ENCODE measurements at places on chromosomes 5 and 9.

- DNase-seq = no peak
Measured at GRCh38 chr9:134391319-134392231, 65.3 kb downstream of the RXRA start.

- no peak for DNase-seq
Measured at GRCh38 chr9:132942541-132943182, 1.8 kb downstream of the TSC1 start.

GRCh38 chr9:69885931-69886330 is 65.3 kb downstream of the CFAP95 start:
- no peak for DNase-seq

- DNase-seq = no peak
Measured at GRCh38 chr5:40191150-40191549, 488.6 kb upstream of the PTGER4 start.

All from adrenal gland (tissue), 19 donors.